ENCODE measurements at places on chromosomes 1 and 21.

- DNase-seq, result no peak
These were observed 599.9 kb downstream of the LMO4 start for GRCh38 chr1:87928623-87929022.

GRCh38 chr1:156435545-156436140 lies 64.9 kb downstream of the MEF2D start:
- peak; percentile 30 for DNase-seq

DNA sequence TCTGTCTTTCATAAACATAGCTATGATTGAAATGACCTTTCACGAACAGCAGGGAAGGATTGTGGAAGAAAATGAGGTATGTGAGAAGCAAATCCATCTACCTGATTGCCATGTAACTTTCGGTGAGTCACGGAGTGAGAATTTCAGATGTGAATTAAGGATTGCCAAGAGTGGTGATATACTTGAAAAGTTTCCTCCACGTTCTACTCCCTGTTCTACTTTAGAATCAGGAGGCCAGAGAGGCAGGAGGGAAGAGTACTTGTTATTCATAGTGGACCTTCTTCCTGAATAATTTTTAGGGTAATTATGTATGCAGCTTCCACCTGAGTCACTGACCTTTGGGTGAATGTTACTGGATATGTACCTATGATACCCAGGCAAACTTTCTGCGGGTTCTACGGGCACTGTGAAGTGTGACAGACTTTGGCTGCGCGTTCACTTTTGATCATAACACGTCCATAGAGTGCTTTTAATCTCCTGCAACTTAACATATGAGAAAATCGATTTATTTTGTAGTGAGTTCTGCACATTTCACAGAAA lies 2.6 kb upstream of the KCNE1 start:
- DNase-seq, result no peak

- DNase-seq, result no peak
These were observed 203.2 kb upstream of the BEND5 start for GRCh38 chr1:48979940-48980339.

Measured in activated CD4-positive, alpha-beta T cell treated with anti-CD3 and anti-CD28 coated beads for 48 hours (primary cell).